ENCODE measurements at places on chromosomes 1 and 21.

DNA sequence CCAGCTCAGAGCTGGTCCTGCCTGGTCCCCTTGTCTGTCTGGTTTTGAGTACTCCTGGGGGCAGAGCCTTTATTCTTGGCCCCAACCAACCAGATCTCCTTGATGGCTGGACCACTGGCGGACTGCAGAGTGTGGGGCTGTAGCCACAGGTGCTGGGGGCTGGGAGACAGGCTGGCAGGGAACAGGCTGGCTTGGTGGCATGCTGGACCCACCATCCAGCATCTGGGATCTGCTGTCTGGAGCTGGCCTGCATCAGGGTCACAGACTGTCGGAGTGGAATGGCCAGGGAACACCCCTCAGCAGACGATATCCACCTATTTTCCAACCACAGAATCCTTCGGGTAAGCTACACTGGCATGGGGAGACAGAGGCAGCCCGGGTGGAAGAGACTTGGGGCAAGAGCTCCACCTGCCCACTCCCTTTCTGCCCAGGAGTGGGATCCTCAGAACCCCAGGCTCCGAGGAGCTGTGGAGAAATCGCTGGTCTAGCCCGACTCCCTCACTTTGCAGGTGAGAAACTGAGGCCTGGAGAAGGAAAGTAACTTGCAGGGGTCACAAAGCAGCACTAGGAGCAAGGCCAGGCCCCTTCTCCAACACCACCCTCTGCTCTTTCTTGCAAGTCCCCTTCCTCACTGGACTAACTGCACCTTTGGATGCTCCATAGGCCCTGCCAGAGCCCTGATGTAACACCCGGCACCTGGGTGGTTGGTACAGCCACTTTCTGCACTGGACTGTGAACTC, 40.6 kb downstream of the TNNT2 start:
- no peak for DNase-seq

DNA sequence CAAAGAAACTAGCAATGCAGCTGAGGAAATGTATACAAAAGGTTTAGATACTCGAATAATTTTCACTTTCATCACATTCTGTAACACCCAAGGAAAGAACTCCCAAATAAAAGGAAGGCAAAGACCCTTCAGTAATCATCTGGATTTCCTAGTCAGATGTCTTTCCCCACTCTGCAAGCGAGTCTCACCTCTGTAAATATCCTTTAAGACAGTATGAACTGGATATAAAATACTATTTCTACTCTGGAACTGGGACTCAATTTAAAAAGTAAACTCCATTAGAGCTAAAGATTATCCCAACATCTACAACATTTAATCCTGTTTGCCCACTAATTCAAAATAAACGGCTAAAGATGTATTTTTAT, 27.0 kb downstream of the C2CD2 start:
- no peak for DNase-seq

DNA sequence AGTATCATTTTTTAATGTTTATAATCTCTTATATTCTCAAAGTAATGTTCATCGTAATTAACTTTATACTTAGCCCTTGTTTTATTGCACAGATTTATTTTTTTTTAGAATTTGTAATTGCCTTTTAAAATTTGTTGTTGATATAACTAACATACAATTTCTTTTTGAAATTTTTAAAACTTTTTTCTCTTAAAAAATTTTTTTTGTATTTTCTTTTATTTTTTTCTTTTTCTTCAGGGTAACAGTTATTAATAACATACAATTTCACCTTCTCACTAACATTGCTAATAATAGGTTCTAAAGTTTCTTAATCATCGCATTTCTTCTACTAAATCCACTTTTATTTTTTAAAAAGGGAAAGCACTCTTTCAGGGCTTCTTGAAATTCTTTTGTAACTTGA, 11.3 kb upstream of the VAMP4 start:
- no peak for DNase-seq

DNA sequence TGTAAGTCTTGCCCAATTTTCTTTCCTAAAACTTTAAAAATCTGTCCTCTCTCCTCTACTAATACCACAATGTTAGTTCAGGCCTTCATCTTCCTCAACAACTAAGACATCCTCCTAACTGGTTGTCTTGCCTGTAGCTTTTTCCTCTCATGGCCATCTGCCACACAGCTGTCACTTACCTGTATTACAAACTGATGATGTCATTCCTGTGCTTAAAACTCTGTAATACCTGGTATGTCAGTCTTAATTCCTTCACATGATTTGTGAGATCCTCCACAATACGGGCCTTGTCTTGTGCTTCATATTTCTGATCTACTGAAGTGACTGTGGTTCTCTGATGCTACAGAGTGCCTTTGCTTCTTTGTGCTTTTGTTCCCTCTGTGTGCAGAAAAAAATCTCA, 9.8 kb downstream of the MRPS14 start:
- DNase-seq: no peak

GRCh38 chr1:246608616-246609376, 42.5 kb downstream of the CNST start:
- peak; percentile 62 for DNase-seq

GRCh38 chr1:183319051-183319450, 99.1 kb downstream of the NMNAT2 start:
- no peak for DNase-seq

DNA sequence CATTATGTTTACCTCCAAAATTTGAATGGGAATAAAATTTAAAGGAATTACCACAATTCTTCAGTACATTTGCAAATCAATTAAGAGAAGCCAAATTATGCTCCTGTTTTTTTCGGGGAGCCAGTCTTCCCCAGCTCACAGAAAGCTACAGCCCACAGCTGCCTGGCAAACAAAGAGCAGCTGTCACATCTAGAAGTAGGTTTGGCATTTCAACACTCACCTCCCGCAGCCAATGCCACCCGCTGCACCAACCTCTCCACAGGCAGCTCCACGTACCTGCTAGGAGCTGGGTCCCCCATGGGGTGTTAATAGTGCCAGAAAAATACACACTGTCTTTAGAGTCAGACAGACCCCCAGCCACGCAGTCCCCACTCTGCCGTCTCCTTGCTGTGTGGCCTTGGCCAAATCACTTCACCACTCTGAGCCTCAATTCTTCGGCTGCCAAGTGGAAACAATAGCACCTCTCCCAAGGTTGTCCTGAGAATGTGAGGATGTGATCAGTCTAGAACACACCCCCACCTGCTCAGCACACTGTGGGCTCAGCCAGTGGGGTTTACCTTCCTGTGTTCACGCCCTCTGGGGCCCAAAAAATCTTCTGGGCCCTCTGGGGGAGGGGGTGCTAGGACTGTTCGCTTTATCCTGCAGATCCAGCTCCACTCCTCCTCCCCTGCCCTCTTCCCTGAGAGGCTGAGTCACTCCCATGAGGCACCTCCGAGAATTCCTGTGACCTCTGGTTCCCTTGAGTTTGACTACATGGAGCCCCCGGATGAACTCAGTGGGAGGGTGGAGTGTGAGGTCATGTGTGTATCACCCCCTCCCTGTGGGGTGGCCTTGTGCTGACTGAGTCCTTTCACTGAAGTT, 204.3 kb upstream of the GRIK3 start:
- no peak for DNase-seq

Data from left lobe of liver (tissue), 2 donors.